ENCODE measurements at places on chromosomes 16 and 17.

DNA sequence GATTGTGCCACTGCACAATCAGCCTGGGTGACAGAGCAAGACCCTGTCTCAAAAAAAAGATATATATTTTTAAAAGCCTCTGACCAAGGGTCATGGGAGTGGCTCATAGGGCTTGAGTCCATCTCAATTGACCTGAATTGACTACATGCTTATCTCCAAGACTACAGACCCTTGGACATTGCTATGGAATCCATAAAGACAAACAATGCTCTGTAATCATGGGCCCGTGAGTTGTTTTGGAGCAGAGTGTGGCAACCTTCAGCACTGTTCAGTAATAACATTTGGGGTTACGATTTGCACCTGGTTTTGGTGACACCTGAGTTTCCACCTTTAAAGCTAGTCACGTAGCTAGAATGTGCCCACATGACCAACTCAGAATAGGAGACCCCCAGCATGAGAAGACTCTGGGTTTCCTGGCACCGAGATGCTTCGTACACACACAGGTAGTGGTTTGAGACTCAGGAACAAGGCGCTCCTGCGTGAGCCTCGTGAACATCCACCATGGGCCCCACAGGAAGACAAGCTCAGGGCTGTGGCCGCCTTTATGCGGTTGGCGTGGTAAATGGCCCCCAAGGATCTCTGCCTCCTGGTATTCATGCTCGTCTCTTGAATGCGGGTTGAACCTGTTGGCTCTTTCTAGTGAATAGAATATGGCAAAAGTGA is 66.6 kb upstream of the RPH3AL start:
- DNase-seq = no peak

DNA sequence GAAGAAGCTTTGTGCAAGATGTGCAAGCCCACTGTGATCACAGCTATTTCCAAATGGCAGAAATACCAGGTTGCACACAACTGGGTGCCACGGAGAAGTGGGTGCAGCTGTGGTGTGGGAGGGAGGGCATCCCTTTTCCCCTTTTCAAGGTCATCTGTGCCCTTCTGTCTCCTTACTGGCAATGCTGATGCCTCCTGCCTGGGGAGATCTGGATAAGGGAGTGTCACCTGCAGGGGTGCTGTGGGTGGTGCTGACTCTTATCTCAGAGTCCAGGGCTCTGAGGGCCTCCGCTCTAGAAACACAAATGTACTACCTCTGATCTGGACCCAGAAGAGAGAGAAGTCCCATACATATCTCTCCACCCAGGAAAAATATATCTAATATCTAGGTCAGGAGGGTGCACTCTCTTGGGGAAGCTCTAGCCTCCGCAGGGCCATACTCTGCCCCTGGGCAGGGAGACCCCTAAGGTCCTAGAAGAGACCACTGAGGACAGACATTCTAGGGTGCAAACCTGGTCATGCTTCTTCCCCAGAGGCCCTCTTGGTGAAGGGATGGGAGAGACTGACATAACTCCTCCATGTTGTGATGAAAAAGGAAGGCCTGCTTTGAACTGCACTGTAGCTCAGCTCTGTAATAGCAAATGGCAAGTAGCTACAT is 18.5 kb downstream of the NPRL3 start:
- no peak for DNase-seq

- no peak for DNase-seq
Observed at GRCh38 chr16:31016018-31016417, 5.6 kb upstream of the STX1B start.

GRCh38 chr16:66483689-66484452 is 56.8 kb downstream of the BEAN1 start:
- DNase-seq = peak; percentile 83

DNA sequence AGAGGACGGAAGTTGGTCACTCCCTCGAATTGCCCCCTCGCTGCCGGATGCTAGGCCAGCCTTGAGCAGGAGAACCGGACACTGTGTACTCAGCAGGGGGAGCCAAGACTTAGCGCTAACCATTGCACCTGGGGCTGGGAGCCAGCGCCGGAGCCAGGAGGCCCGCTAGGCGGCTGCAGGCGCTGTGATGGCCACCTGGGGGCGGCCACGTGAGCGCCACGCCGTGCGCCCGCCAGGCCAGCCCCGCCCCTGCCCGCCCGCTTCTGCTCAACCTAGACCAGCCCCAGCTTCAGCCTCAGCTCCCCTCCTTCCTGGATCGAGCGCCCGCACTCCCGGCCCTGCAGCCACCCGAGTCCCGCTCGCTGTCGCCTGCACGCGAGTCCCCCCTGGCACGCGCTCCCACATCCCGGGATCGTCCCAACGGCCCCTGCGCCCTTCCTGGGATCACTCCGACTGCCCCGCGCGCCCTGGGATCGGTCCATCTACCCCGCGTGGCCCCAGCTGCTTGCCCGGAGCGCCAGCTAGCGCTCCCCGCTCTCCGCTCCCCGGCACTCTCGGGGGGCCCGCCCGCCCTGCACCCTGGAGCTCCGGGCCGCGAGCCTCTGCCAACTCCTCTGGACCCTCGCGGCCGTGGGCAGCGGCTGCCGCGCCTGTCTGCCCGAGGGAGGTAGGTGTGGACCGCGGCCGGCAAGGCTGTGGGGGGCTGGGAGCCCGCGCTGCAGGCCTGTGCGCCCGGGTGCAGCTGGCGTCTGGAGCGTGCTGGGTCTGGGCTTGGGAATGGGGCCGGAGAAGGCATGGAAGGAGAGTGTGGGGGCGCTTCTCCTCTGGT is at the start of gene EEF2K:
TSS of gene EEF2K (plus strand) at position 266 of the 829 bp plus-strand sequence. CDS start 19,452 bp downstream, outside the sequence.
- peak; percentile 88 for DNase-seq

- no peak for DNase-seq
Observed at GRCh38 chr17:37825851-37826250, 81.0 kb upstream of the HNF1B start.

- DNase-seq = no peak
Observed at GRCh38 chr16:67426950-67427349, 4.0 kb upstream of the HSD11B2 start.

DNA sequence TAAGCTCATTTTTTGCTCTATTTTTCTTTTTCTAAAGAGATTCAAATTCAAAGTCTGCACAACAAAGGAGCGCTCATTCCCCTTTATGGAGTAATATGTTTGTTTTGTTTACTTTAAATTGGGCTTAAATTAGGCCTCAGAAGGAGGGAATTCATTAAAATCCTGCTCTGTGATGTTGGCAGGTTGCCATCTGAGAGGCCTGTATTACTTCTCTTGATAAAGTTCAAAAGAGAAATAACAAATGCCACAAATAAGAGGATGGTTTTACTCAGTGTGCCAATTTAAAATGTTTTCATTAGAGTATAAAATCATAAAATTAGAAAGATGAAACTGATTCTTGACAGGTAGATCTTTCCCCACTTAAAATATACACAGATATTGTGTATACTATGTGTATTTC is 54.5 kb upstream of the HLF start:
- DNase-seq = no peak

- no peak for DNase-seq
Observed at GRCh38 chr17:73791631-73792030, 147.4 kb upstream of the SDK2 start.

- DNase-seq = no peak
Observed at GRCh38 chr17:79458356-79458755, 152.5 kb downstream of the RBFOX3 start.
